Urothelium cell line (cell line): ENCODE measurements at places on chromosomes 1 and 21.

DNA sequence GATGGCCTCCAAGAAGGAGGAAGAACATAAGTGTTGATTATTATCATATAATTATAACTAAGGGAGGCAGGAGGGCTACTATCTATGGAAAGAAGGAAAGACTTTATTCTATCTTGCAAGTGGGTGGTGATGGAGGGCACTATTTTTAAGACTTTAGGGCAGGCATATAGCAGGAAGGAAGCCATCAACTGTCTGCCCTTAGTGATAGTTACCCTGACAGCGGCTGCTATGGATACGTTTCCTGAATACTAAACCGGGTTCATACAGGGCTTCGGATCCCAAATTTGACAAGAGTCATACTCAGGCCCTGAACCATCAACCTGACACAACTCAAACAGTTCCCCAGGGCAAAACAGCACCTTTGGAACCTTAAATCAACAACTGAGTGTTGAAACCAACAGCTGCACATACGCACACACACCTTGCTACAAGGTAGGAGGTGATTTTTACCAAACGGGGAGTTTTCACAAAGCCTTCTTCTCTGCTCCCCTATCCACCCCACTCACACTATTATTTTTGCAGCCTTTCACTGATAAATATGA is 397.2 kb downstream of the OMA1 start:
- no peak for DNase-seq

DNA sequence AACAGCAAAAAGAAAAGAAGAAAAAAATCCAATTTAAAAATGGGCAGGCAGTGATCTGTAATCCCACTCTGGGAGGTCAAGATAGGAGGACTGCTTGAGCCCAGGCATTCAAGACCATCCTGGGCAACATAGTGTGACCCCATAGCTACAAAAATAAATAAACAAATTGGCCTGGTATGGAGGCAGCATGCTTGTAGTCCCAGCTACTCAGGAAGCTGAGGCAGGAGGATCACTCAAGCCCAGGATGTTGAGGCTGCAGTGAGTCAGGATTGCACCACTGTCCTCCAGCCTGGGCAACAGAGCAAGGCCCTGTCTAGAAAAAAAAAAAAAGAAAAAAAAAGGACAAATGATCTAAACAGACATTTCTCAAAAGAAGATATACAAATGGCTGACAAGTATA is 99.6 kb downstream of the EIF4G3 start:
- no peak for DNase-seq

GRCh38 chr1:93025572-93025971 is 53.5 kb upstream of the MTF2 start:
- no peak for DNase-seq

- DNase-seq: no peak
Observed at GRCh38 chr1:112508278-112509004, at the start of gene WNT2B. Gene WNT2B (plus strand): TSS chr1:112508965. CDS start chr1:112509263, 298 bp downstream.

DNA sequence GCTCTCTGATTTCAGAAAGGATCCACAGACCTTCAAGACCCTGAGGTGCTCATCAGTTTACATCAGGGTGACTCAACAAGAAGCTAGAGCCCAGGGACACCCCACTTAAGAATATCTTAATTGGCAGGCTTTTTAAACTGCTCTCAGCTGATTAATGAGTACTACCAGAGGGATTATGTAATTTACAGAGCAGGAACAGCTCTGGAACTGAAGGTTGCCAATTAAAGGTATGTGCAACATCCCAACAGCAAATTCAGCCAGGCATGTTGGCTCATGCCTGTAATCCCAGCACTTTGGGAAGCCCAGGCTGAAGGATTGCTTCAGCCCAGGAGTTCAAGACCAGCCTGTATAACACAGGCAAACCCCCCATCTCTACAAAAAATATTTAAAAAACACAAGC is 295.7 kb downstream of the SETD4 start:
- no peak for DNase-seq

DNA sequence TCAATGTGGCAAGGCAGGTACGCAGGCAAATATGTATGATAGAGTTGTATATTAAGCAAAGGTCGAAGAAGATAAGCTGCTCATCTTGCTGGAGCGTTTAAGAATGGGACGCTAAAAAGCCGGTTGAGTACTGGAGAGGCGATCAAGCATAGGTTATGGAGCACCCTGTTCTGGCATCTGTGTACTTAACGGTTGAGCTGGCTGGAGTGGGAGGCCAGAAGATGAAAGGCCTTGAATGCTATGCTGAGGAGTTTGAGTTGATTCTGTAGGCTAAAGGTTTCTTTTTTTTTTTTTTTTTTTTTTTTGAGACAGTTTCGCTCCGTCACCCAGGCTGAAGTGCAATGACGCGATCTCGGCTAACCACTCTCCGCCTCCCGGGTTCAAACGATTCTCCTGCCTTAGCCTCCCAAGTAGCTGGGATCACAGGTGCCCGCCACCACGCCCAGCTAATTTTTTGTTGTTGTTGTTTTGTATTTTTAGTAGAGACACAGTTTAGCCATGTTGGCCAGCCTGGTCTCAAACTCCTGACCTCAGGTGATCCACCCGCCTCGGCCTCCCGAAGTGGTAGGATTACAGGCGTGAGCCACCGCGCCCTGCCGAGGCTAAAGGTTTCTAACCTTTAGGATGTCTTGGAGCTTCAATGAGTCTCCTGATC is 850 bp upstream of the KHDC4 start:
- DNase-seq: no peak

GRCh38 chr1:16967095-16967575 is 13.3 kb downstream of the MFAP2 start:
- DNase-seq: peak; percentile 91

- DNase-seq: no peak
Observed at GRCh38 chr1:246607462-246607861, 41.2 kb downstream of the CNST start.

DNA sequence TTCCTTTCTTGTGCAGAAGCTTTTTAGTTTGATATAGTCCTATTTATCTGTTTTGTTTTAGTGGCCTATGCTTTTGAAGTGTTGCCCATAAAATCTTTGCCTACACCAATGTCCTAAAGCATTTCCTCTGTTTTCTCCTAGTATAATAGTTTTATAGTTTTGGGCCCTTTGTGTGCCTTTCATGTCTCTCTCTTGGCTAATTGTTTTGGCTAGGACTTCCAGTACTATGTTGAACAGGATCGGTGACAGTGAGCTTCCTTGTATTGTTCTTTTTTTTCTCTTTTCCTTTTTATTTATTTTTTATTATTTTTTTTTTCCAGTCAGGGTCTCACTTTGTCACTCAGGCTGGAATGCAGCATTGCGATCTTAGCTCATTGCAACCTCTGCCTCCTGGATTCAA is 47.0 kb upstream of the WARS2 start:
- DNase-seq: no peak

DNA sequence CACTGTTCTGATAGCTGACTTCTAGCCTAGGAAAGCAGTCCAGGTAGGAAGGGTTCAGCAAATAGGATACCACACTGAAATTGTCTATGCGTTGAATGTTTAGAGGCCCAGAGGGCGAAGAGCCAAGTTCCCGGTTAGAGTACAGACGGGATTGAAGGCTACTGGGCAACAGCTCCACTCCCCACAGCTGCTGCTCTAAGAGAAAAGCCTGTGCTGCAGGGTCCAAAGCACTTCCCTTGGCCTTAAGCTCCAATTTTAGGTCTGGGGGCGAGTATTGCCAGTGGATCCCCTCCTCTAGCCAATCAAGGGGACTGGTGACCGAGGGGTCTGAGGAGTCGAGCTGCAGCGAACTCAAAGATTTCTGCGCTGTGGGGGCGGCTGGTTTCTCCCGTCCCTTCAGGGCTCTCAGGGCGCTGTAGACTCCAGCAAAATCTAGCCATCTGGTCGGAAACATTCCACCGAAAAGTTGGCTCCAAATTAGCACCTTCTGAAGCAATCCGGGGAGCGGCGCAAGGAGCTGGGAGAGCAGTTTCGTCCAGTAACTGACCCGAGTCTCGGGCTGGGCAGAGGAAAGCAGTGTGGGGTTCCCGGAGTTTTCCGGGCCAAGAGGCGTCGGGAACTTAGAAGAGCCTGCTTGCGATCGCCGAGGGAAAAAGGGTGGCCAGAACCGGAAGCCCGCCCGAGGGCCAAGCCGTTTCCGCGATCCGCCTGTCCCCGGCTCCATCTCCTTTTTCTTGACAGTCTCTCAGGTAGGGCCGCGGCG is 748 bp downstream of the PPP1R15B start:
- peak; percentile 47 for DNase-seq

DNA sequence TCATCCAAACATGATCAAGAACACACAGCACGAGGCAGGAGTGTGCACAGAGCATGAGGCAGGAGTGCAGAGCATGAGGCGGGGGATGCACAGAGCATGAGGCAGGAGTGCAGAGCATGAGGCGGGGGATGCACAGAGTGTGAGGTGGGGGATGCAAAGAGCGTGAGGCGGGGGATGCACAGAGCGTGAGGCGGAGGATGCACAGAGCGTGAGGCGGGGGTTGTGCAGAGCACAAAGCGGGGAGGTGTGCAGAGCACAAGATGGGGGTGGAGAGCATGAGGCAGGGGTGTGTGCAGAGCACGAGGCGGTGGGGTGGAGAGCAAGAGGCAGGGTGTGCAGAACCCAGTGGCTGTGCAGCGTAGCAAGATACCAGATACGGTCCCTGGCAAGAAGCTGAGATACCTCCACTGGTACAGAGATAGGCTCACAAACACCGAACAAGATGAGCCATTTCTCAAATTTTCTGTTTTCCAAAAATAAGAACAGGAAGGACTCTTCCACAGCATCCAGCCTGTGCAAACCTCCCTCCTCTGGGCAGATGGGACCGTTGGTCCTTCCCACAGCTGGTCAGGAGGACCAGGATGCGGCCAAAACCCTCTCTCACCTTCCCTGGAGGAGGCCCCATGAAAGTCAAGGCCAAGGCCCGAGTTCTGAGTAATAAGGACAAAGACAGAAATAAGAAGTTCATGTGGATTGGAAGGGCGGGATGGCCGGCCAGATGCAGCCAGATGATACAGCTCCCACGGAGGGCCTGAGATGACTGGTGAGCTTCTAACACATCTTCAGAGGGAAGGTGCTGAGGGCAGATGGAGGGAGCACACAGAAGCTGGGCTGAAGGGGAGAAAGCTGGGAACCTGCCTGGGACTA is 12.0 kb downstream of the SPATC1L start:
- no peak for DNase-seq

DNA sequence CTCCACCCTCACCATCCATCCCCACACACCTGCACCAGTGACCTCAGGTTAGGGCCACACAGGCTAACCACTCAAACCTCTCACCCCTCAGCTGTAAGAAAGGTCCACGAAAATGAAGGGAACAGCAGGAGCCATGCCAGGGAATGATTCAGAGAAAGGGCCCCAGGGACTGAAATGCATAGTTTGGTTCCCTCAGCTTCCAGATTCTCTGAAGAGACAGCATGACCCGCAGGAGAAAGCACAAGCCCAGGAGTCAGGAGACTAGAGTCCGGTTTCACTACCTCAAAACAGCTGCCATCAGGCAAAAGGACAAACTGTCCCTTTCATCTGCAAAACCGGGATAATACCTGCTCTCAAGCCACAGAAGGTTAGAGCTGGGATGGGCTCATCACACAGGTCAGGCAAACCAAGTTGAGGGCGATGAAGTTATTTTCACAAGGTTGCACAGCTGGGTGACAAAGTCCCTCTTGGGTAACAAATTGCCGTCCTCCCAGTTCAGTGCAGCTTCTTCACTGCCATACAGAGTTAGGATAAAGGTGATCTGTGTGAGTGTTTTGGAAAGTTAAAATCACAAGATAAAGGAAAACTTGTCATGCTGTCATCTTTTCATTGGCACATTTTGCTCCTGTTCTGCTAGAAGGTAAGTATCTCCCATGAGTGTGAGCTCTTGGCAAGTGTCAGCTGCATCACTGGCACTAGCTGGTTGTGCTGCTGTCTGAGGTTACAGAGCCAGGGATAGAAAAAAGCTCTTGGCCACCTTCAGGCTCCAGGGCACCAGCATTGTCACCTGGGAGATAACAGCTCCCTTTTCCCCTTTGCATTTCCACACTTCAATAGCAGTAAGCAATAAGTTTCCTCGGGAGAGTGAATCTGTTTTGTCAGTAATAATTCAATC is 120.4 kb downstream of the KCNH1 start:
- DNase-seq: no peak

- DNase-seq: no peak
Observed at GRCh38 chr1:194535369-194535768, 1349.0 kb upstream of the B3GALT2 start.

DNA sequence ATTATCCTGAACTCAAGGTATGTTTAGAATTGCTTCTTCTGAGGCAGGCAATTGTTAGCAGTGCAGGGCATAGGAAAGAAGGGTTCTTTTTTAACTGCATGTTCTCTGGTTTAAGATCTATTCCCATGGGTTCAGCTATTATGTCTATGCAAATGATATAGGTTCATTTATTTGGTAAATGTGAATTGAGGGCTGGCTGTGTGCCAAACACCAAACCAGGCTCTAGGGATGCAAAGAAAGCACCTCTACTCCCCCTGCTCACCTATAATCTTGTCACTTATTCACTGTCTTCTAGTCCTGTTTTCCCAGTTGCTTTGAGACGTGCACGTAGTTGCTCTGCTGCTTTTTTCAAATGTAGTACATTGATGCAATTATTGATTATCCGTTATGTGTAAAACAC is 691 bp upstream of the KIFAP3 start:
- DNase-seq: no peak

GRCh38 chr21:35190201-35190701 is 141.1 kb upstream of the RUNX1 start:
- DNase-seq: peak; percentile 46

- DNase-seq: peak; percentile 38
Observed at GRCh38 chr1:167720965-167721616, 691 bp upstream of the MPZL1 start.

- DNase-seq: no peak
Observed at GRCh38 chr1:230010603-230011332, 56.3 kb upstream of the GALNT2 start.

- no peak for DNase-seq
Observed at GRCh38 chr1:59596432-59596831, 218.3 kb upstream of the HOOK1 start.

- no peak for DNase-seq
Observed at GRCh38 chr1:152739841-152740240, 18.0 kb upstream of the KPRP start.
